ENCODE measurements at places on chromosomes 5 and 9.

GRCh38 chr5:2607598-2607997, 143.9 kb downstream of the IRX2 start:
- no peak for DNase-seq

- no peak for DNase-seq
Observed at GRCh38 chr5:139272471-139273321, 20.8 kb upstream of the MATR3 start.

- DNase-seq: peak; percentile 56
Observed at GRCh38 chr5:176790941-176791340, 19.4 kb upstream of the UNC5A start.

GRCh38 chr9:83956086-83956435, 24.0 kb downstream of the HNRNPK start:
- no peak for DNase-seq

DNA sequence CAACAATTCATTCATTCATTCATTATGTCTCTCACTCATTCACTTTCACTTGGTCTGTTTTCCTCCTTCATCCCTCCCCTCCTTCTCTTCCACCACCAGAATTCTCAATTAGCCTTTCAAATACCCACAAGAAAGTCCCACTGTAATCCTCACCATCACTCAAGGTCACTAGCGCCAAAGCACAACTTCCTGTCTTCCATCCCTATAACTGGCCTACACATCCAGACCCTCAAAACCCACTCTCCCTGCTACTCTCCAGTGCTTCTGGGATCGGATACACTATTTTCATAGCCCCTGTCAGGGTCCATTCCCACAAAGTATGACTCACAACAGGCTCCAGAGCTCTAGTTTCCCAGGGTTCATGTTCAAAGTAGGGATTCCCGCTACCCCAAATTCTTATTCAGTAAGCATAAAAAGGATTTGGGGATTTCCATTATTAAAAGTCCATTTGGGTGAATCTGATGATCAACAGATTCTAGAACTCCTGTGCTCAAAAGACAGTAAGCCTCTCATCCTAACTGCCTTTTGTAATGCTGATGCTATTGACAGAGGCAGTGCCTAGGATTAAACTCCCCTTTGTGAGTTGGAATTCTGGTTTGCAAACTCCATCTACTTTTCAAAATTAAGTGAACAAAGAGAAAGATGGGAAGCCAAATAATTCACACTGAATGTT, 250.9 kb downstream of the SEMA5A start:
- DNase-seq: no peak

DNA sequence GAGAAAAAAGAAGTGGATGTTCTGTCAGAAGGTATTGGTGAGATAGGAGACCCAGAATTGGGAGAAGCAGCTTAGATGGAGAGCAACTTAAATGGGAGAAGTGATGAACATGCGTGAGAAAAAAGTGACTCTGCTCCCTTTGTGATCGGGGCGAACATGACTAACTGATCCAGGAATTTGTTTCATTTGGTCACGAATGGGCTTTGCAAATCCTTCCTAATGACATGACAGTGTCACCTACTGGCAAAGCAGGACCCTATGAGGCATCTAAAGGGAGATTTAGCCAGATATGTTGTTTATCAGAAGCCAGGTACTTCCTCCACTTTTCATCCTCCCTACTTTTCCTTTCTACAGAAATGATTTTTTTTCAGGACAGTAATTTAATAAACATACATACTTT, 787.4 kb upstream of the RGMB start:
- DNase-seq: no peak

DNA sequence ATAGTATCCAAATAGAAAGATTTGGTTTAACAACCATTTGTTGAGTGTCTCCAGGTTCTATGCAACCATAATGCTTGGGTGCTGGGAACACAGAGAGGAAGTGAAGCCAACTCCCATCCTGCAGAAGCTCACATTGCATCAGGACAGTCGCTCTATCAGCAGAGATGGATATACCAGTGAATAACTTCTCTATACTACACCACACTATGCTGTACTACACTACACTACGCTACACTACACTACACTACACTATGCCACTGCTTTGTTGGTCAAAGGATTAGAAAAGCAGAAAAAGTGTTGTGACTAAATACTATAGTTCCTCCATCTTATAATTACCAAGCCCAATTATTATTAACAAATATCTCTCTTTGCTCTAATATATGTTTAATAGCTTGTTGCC, 89.2 kb upstream of the PRRC1 start:
- no peak for DNase-seq

DNA sequence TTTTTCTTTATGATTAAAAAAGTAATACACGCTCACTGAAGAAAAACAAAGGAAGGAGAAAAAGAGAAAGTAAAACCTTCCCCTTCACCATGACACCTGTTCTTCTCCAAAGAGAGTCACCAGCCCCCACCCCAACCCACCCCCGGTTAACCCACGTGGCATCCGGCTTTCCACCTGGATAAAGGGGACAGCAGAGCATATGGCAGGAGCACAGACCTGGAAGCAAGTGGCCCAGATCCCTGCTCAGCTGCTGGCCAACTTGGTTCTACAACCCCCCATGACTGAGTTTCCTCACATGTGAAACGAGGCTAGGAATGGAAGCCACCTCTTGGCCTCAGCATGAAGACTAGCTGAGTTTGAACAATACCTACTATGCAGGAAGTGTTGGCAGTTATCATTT, 5.1 kb downstream of the CCDC180 start:
- DNase-seq: no peak

DNA sequence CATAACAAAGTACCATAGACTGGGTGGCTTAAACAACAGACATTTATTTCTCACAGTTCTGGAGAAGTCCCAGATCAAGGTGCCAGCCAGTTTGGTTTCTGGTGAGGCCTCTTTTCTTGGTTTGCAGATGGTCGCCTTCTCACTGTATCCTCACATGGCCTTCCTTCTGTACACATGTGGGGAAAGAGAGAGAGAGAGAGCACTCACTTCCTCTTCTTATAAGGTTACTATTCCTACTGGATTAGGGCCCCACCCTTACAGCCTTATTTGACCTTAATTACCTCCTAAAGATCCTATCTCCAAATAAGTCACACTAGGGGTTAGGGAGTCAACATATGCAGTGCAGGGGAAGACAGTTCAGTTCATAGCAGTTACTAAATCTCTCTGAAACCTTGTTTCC, 205.6 kb upstream of the GDNF start:
- no peak for DNase-seq

DNA sequence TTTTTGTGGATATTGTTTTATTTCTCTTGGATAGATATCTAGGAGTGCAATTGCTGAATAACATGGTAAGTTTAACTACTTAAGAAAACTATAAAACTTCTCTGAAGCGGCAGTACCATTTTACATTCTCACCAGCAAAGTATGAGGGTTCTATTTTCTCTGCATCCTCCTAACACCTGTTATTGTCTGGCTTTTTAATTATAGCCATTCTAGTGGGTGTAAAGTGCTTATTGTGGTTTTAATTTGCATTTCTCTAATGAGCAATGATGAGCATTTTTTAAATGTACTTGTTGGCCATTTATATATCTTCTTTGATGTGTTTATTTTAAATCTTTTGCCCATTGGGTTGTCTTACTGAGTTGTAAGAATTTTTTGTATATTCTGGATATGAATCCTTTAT, 28.7 kb downstream of the SMIM32 start:
- DNase-seq: no peak

DNA sequence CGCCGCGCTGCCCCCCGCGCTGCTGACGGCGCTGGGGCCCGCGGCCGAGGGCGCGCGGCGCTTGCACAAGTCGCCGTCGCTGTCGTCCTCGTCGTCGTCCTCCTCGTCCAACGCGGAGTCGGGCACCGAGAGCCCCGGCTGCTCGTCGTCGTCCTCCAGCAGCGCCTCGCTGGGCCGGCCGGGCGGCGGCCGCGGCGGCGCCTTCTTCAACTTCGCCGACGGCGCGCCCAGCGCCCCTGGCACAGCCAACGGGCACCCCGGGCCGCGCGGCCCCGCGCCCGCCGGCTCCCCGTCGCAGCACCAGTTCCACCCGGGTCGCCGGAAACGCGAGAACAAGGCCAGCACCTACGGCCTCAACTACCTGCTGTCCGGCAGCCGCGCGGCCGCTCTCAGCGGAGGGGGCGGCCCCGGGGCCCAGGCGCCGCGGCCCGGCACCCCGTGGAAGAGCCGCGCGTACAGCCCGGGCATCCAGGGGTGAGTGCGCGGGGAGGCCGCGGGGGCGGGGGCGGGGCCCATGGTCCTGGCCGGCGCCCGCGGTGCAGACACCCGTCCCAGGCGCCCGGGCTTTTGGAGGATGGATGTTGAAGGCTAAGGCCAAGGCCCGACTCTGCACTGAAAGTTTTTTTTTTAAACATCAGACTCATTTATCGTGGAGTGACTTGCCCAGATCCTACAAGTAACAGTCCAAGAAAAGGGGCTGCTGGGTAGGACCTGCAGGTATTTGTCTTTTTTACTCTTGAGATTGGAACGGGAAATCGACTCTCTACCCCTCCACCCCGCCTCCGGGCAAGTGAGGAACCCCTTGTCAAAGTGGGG, 1.2 kb downstream of the TENT4A start:
- DNase-seq: no peak

DNA sequence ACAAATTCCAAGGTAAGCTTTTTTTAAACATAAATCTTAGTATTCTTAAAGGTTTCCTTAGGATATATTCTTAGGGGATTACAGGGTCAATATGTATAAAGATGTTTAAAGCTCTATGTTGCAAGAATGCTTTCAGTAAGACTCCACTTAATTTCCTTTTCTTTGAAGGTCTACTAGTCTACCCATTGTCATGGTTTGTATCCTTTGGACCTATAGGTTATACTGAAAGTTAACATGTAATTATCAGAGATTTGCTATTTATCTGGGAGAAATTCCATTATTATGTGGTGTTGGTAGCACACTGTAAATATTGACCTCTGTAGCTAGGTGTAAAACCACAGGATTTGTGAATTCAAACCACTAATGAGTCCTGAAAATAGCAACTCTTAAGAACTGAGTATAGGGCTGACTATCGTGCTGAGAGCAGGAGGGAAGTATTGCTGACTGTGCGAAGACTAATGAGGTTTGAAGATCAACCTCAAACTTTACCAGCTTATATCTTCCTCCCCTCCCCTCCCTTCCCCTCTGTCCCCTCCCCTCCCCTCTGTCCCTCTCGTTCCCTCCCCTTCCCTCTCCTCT, 85.6 kb downstream of the GADD45G start:
- DNase-seq: no peak

- DNase-seq: no peak
Observed at GRCh38 chr9:89418882-89419640, 78.9 kb downstream of the SEMA4D start.

DNA sequence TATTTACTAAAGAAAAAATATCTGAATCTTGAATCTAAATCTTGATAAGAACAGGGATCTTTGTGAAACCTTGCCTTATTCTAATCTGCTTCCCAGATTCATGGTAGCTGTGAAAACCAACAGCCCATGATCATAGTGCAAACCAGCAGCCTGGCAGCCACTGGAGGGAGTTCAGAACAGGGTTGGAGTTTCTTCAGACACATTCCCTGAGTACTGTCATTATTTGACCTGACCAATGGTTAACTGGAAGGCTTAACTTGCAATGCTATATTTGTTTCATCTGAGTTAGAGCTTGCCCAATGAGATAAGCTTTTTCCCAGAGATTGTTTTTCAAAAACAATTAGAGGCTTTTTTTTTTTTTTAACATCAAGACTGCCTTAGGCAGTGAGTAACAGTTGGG, 47.8 kb downstream of the LOX start:
- DNase-seq: no peak

DNA sequence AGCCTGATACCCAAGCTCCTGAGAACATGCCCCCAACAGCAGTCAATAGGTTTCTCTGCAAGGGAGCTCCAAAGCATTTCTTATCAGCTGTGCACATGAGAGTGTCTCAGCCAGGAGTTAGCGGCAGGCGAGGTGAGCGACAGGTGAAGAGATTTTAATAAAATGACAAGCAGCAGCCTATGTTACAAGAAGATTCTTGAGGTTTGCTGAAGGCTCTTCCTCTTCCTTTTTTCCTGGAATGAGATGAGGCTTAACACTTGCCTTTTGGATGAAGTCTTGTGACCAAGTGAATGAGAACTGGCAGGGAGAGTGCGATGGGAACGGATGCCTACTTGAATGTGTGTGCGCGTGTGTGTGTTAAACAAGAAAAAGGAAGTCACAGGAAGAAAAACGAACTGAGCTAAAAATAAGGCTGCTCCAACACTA, 76.1 kb downstream of the SHB start:
- DNase-seq: no peak

- DNase-seq: no peak
Observed at GRCh38 chr5:124538931-124539330, 207.5 kb downstream of the ZNF608 start.

GRCh38 chr5:130350131-130350530, 445.9 kb downstream of the CHSY3 start:
- no peak for DNase-seq

GRCh38 chr9:83584995-83585394, 37.9 kb upstream of the IDNK start:
- DNase-seq: no peak

- no peak for DNase-seq
Observed at GRCh38 chr9:128898382-128898781, 16.4 kb downstream of the LRRC8A start.

- peak; percentile 45 for DNase-seq
Observed at GRCh38 chr9:127921557-127922120, 4.8 kb upstream of the ST6GALNAC4 start.

DNA sequence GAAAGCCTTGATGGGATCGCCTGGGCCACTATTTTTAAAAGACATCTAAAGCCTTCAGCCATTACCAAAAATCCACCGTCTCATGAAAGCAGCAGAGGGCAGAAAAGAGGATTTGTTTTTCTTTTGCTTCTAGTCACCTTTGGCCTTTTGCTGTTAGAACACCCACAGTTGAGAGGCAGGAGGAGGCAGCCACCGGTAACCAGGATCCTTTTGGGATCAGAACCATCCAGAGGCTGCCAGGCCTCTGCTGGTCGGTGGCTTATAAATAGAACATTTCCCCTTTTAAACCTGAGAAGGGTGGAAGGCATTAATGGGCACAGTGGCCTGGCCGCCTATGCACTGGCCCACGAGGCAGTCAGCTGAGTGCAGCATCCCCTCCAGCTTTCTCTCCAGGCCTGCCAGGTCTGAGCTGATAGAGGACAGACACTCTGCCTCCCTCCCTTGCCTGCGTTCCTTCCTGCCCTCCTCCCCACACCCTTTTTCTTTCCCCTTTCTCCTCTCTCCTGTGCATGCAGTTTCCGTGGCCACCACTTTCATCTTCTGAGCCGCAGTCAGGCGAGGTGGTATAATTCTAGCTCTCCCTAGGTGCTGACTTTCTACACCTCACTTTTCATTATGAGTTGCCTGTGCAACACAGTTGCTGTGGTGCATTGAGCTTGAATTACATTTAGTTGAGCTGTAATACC, 253.4 kb downstream of the ARHGAP26 start:
- DNase-seq: no peak

GRCh38 chr5:156051972-156052371, 275.0 kb upstream of the SGCD start:
- no peak for DNase-seq

- DNase-seq: no peak
Observed at GRCh38 chr5:54309691-54310432, 511 bp downstream of the ARL15 start.

- no peak for DNase-seq
Observed at GRCh38 chr9:98852961-98853360, 45.5 kb downstream of the GALNT12 start.

Data from NCI-H446 (cell line).